Keratinocyte (primary cell): ENCODE measurements at places on chromosomes 2 and 18. TPM values are rescaled to one million over a fixed set of nuclear protein-coding genes. Genes with fewer than 3 reads are reported as not detected.

Gene RNF125
- polyA plus RNA-seq: 3.2 to 4.5 TPM (median 3.9 TPM) in 3 replicates

Gene CAPN14
- polyA plus RNA-seq: 0.57 to 2.2 TPM (median 1.1 TPM) in 3 replicates

GRCh38 chr18:31657823-31658669, 26.3 kb downstream of the B4GALT6 start:
- DNase-seq: no peak
- H3K4me1 ChIP-seq: no peaks in the 10 kb centered on the region
- H3K4me3 ChIP-seq: no peak overlapping the region
- H3K36me3 ChIP-seq: peaks cover 1% of the 10 kb centered on the region
- H3K27me3 ChIP-seq: no peaks in the 10 kb centered on the region

DNA sequence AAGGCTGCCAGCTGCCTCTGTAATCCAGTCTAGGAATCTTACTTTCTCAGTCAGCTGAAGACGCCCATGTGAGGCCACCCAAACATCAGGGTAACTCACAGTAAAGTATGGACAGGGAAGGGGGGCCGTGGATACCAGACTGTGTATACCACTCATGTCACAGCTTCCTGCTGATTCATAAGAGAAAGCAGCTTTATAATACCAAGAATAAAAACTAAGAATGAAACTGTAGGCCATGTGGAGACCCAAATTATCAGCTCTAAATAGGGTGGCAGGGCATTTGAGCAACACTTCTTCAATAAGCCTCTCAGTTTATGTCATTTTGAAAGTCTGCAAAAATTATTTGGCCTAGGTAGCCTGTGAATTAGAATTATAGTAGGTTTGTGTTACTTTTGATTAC, 115.0 kb upstream of the CDCA7 start:
- H3K4me1 ChIP-seq: no peaks in the 10 kb centered on the region
- H3K27ac ChIP-seq: no peak overlapping the region
- no peak for DNase-seq
- no peak overlapping the region for H3K4me3 ChIP-seq

GRCh38 chr2:69693775-69694450, 48.0 kb upstream of the ANXA4 start:
- no peaks in the 10 kb centered on the region for H3K36me3 ChIP-seq
- H3K4me1 ChIP-seq: no peaks in the 10 kb centered on the region
- no peak overlapping the region for H3K27ac ChIP-seq
- H3K27me3 ChIP-seq: no peaks in the 10 kb centered on the region
- no peak overlapping the region for H3K4me3 ChIP-seq
